ENCODE measurements at places on chromosomes 2 and 18.
A peak's percentile ranks its signal among the peaks of the same experiment; 100 is the strongest.

DNA sequence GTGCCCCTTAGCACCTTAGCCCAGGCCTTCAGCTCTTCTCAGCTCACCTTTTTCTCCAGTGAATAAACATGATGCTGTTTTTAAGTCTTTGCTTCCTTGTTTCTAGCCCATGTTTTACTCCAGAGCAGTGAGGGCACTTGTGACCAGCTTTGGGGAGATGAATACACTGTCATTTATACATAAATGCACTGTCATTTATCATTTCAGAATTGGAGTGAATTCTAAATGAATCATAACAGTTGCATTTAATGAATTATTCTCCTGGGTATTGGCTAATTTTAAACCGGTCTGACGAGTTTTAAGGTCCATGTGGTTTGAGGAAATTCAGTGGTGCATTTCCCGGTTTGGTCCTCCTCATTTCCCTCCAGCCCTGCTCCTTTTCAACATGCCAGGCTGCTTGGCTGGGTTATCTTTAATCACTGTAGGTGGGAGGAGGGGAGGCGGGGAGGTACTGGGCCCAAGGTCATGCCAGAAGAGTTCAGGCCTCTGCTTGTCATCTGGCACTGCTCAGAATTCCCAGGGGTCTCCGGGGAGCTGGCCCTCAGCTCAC, 23.9 kb downstream of the PRKCE start:
- DNase-seq: peak; percentile 15

GRCh38 chr2:238655198-238655860, 192.6 kb upstream of the TWIST2 start:
- DNase-seq: no peak

GRCh38 chr2:45283764-45284620, 274.7 kb upstream of the SIX2 start:
- DNase-seq: no peak

GRCh38 chr2:47274054-47274782, 119.1 kb upstream of the STPG4 start:
- no peak for DNase-seq

GRCh38 chr18:11289248-11289647, 139.9 kb upstream of the PIEZO2 start:
- no peak for DNase-seq

GRCh38 chr18:22398464-22398863, 19.3 kb downstream of the CTAGE1 start:
- no peak for DNase-seq

DNA sequence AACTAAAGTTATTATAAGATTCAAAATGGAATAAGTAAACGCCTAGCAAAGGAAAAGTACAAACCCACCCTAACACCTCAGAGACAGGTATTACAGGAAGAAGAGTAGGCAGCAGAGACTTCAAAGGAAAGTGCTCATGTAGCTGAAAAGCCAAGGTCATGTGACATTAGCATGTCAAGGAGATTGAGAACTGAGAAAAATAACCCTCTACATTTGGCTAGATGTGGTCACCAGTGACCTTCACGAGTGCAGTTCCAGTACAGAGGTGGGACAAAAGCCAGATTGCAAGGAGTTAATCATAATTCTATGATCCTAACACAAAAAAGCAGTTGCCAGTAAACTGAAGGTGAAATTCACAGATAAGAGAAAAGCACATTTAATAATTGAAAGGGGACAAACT, 252.7 kb downstream of the ZEB2 start:
- no peak for DNase-seq

Measured in NCI-H187 treated with DMSO at 0.1 percent for 48 hours (cell line).